GOT3 (cell line): ENCODE measurements at places on chromosomes 3 and 15.

- no peak for DNase-seq
Observed at GRCh38 chr3:138260611-138261010, 69.0 kb downstream of the NME9 start.

DNA sequence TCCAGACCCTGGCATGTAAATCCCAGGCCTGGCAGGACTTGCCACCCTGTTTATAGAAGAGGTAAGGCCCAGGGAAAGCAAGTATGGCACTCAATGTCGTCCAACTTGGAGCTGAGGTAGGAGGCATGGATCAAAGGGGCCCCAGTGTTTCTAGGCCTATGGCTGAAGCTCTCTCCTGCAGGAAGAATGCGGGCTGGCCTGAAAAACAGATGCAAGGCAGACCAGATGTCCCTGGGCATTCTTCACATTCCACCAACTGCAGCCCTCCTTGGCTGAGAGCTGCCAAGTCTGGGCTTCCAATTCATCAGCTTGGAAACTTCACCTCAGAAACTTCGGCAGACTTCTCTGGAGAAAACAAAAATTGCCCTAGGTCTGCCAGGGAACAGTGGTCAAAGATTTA, 22.2 kb downstream of the MESD start:
- no peak for DNase-seq

GRCh38 chr15:58407778-58408177, 24.0 kb upstream of the LIPC start:
- no peak for DNase-seq

- no peak for DNase-seq
Observed at GRCh38 chr15:53670701-53671100, 88.8 kb downstream of the WDR72 start.

- DNase-seq: no peak
Observed at GRCh38 chr3:85877631-85878030, 918.8 kb downstream of the CADM2 start.

DNA sequence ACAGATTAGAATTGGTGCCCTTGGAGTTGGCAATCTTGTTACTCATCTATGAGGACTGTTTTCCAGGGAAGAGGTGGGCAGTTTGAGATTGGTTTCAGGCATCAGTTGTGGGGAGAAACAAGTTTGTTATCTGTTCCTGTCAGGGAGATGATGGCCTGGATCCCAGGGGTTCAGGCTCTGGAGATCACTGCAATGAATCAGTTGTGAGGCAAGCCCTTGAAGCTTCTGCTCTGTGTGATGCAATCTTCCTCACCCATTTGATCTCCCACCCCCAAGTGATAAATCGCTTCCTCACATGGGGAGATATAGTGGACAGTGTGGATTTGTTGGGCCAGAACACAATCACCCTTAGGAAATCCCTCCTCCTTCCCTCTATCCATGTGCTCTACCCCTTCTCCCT, 276.6 kb upstream of the LRTM1 start:
- no peak for DNase-seq

GRCh38 chr15:33080006-33080405, 114.5 kb downstream of the FMN1 start:
- DNase-seq: no peak

DNA sequence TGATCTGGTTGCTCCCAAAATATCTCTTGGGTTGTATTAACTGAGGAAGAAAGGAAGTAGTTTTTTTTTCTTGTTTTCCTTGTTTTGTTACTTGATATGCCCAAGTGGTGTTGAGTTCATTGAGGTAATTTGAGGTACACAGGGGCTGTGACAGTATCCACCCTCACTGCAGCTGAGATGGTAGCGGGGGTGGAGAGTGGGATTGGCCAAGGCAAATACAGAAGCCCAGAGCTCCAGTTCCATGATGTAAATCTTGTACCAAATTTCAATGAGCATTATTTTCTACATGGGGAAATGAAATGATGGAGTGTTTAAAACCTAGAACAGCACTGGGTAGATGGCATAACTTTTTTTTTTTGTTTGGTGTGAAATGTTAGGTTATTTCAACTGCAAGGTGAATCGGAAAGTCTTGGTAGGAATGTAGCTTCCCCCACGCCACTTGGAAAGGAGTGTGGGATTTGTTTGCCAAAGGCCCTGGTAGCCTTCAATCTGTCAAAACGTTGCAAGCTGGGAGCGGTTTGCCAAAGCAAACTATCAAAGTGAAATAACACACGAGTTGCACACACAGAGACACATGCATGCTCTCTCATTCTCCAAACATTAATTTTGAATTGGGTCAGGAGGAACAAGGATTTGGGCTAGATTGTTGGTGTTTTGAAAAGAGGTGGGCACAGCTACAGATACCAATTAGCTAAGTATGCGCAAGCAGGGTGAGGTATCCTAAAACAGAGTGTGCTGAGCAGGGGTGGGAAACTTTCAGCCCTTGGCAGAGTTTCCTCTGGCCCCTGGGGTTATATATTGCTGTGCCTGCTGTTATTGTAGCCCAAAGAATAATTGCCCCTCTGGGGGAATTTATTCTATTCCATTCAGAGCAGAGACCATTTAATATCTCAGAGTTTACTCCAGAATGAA, 34.6 kb downstream of the THSD4 start:
- no peak for DNase-seq

DNA sequence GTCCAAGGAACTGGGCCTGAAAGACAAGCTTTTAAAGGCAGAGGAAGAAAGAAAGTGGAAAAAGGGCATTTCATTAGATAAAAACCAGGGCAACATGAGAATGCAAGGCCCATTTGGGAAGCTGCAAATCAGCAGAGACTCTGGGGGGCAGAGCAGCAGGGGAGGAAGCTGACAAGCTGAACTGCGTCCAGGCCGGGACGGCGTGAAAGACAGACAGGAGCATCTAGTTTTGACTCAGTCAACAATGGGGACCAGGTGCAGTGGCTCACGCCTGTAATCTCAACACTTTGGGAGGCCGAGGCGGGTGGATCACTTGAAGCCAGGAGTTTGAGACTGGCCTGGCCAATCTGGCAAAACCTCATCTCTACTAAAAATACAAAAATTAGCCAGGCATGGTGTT, 69.9 kb downstream of the CDC25A start:
- DNase-seq: no peak

DNA sequence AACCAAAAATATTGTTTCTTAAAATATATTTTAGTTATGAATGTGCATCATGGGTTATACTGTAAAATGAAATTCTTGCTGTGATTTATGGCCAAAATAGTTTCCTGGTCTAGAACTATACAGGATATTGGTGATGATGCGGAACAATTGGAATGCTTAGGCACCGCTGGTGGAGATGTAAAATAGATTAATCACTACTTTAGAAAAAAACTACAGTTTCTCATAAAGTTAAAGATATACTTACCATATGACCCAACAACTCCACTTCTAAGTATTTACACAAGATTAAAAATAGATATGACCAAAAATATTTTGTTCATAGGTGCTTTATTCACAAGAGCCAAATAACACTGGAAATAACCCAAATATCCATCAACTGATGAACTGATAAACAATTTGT, 126.7 kb downstream of the TUSC7 start:
- no peak for DNase-seq

- DNase-seq: no peak
Observed at GRCh38 chr3:11989383-11990038, 14.7 kb upstream of the SYN2 start.

- DNase-seq: no peak
Observed at GRCh38 chr3:152359385-152360248, 90.9 kb downstream of the MBNL1 start.

- no peak for DNase-seq
Observed at GRCh38 chr3:99825004-99825640, 7.5 kb downstream of the CMSS1 start.

GRCh38 chr15:62639432-62639831, 403.1 kb upstream of the TPM1 start:
- DNase-seq: no peak

GRCh38 chr3:185942907-185943759, 5.3 kb upstream of the TRA2B start:
- DNase-seq: peak; percentile 62

GRCh38 chr3:16546186-16547010, 32.9 kb upstream of the RFTN1 start:
- DNase-seq: no peak

- DNase-seq: no peak
Observed at GRCh38 chr15:82839136-82839535, 29.7 kb downstream of the WHAMM start.

GRCh38 chr3:188104050-188104449, 49.9 kb upstream of the LPP start:
- no peak for DNase-seq

GRCh38 chr3:134486577-134487041, 752 bp downstream of the CEP63 start:
- no peak for DNase-seq

DNA sequence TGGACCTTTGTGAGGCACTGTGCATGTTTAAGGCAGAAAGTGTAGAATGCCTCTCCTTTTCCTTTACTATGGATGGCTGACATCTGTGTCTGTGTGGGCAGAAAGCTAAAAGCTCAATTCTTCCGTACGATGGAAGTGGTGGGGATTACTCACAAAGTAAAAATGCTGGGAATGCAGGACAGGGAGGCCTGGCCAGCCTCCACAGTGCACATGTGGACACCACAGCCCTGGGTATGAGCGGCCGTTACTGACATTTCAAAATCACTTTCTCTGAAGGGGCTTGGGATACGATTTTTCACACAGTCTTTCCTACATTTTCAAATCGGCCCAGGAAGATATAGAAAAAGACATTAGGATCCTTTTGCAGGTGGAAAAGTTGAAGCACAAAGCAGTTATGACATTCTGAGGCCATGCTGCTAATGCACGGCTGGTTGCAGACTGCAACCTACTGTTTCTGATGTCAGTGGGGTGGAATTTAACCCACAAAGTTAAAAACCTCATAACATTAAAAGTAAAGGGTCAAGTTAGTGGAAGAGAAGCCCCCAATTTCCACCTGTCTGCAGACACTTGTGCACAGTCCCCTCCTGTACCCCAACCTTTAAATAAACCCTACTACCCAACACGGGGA, 27.9 kb downstream of the EHD4 start:
- no peak for DNase-seq

GRCh38 chr3:129417326-129417725, 11.1 kb downstream of the EFCAB12 start:
- no peak for DNase-seq

- DNase-seq: no peak
Observed at GRCh38 chr15:60372227-60372626, 25.6 kb downstream of the ANXA2 start.

GRCh38 chr3:52297242-52298148, 9.9 kb downstream of the GLYCTK start:
- DNase-seq: no peak

DNA sequence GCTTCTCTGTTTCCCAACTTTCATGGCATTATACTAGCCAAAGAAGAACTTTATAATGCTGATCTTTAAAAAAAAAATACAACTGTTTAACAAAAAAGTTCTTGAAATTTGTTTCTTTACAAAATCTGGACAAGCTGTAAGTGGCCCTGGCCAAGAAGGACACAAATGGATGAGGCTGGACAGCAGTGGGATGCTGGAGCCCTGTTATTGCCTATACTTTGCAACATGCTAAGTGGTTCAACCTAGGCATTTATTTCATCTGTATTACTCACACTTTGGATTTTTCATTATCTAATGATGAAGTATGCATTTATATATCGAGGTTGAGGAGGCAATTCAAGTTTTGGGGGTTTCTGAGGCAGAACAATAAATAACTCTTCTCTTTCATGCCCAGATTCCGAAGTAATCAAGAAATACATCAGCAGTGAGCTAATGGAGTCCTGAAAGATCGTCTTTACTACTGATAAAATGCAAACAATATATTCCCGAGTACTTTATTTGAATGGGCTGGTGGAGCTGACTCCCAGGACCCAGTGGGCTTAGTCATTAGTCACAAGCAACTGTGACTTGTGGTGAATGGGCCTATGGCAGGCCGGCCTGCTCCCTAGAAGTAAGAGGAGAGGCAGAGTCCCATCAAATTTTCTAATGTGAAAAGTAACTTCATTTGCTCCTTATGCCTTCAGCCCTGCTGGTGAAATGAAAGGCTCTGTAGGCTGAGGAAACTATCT, 177.3 kb upstream of the DPH6 start:
- no peak for DNase-seq

DNA sequence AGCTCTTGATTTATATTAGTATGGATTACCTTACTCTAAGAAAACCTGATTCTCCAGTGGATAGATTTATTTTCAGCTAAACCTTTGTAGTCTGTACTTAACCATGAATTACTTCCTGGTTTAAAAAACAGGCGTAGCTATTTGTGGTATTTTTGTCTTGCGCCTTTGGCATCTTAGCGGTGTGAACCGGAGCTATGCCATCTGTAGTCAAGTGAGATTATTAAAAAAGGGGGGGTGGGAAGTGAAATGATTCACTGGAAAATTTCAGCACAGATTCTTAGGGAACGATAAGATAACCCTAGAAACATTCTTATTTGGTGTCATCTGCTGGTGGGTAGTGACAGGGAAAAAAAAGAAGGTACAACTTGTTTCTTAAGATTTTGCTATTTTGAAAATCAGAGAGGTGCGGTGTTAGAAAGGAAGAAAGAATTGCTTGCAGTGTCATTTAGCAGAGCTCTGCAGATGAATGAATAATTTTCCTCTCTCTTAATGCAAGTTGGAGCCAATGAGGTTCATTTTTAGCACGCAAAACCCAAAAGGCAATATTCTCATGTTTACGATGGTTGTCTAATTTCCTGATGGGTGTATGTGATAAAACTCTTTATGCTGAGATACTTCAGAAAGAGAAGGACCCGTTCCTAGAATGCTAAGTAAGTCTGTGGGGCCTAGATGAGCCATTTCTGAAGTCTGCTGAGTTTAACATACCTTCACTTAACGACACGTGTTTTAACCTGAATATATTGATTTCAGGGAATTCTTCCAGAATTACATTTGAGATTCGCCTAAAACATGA, 44.0 kb downstream of the PSMD6 start:
- no peak for DNase-seq

DNA sequence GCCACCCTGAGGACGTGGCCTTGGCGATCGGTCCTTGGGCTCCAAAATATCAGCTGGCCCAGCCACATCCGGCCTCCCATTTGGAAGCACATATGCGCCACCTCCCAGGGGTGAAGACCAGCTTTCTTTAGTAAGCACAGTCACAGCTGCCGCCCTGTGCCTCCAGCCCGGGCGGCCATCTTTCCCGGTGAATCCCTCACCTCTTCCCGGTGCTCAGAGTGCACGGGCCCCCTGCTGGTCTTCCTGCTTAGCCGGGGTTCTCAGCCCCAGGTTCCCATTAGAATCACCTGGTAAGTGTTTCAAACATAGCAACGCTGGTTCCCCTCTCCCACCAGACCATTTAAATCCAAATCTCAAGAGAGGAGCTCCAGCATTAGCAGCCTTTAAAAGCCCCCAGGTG, 232.2 kb downstream of the VPS13C start:
- no peak for DNase-seq

- no peak for DNase-seq
Observed at GRCh38 chr15:37124331-37124730, 24.0 kb upstream of the MEIS2 start.

- no peak for DNase-seq
Observed at GRCh38 chr3:55631766-55632331, 144.7 kb upstream of the WNT5A start.

- no peak for DNase-seq
Observed at GRCh38 chr3:115616461-115616860, 6.8 kb upstream of the GAP43 start.
